HFFc6 (cell line): ENCODE measurements at places on chromosomes 11 and 22.

DNA sequence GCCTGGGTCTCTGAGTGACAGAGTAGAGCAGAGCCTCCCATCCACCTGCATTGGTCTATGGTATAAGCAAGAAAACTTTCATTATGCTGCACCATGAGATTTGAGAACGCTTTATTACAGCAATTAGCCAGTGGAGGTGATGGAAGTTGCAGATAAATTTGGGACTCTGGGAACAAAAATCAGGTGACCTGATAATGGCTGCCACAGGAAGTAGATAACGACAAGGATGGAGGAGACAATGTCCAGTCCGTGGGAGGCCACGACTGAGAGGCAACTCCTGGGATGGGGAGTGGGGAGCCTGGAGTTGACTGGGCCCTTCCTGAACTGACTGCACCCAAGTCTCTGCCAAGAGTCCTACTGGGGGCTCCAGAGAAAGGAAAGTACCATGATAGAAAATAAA is 4.7 kb downstream of the MRGPRD start:
- no peak for DNase-seq

- no peak for DNase-seq
Observed at GRCh38 chr22:42202048-42202447, 68.4 kb downstream of the TCF20 start.

- peak; percentile 67 for DNase-seq
Observed at GRCh38 chr11:120303004-120303637, 22.0 kb upstream of the TLCD5 start.

DNA sequence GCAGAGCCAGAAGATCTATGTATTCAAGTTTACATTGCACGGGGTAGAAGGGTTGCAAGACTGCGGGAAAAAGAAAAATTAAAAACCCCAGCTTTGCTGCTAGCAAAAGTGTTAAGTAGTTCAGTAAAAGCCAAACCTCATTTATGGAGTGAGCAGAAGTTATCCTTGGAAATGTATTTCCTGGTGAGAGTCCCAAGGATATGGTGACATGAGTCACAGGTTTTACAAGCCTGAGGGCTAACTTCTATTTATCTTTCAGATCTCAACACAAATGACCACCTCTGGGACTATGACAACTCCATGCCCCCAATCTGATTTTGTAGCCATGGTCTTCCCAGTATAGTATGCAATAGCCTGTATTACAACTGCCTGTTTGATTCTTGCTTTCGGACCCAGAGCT is 26.1 kb downstream of the ABTB2 start:
- peak; percentile 33 for DNase-seq

- no peak for DNase-seq
Observed at GRCh38 chr11:16605389-16605893, 133.0 kb upstream of the C11orf58 start.

GRCh38 chr22:28015676-28016601 is 96.9 kb upstream of the PITPNB start:
- DNase-seq: no peak

DNA sequence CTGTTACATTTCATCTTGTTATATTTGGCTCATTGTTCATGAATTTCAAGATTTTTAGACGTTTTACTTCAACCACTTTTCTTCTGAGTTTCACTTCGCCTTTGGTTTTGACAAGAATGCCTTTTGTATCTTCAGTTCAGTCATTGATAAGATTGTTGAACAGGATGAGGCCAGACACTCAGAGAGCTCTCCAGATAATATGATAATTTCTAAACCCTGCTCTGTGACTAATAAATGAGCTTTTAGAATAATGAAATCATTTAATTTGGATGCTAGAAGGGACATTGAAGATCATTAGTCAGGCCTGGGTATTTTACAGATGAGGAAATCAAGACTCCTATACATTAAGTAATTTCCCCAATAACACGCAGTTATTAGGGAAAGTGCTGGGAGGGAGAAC is 37.2 kb upstream of the GRAMD1B start:
- DNase-seq: no peak

GRCh38 chr11:100732949-100733348 is 45.9 kb downstream of the ARHGAP42 start:
- DNase-seq: no peak

DNA sequence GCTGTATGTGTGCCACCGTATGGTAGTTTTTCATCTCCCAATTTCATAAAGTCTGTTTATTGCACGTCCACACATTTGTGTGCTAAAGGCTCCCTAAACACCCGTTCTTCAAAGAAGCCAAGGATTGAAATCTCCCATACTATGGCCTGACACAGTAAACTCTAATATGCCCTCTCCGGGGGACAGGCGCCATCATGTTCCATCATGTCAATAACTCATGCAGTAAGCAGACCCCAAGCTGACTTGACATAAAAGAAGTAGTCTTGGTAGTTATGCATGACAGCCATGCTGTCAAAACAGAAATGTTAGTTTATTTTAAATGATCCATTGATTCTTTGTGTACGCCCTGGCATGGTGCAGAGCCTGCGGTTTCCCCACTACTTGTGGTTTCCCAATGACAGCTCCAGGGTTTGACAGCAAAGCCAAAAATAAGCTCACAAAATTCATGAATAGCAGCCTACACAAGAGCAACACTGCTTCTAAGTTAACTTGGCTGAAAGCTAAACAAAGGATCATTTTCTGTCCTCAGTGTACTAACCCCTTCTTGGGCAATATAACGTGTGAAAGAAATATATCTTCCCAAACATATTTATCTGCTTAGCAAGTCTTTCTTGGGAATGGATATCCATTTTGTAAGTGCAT is 56.5 kb upstream of the CABP7 start:
- no peak for DNase-seq

- DNase-seq: peak; percentile 63
Observed at GRCh38 chr22:50270666-50271394, 650 bp upstream of the MAPK11 start.

DNA sequence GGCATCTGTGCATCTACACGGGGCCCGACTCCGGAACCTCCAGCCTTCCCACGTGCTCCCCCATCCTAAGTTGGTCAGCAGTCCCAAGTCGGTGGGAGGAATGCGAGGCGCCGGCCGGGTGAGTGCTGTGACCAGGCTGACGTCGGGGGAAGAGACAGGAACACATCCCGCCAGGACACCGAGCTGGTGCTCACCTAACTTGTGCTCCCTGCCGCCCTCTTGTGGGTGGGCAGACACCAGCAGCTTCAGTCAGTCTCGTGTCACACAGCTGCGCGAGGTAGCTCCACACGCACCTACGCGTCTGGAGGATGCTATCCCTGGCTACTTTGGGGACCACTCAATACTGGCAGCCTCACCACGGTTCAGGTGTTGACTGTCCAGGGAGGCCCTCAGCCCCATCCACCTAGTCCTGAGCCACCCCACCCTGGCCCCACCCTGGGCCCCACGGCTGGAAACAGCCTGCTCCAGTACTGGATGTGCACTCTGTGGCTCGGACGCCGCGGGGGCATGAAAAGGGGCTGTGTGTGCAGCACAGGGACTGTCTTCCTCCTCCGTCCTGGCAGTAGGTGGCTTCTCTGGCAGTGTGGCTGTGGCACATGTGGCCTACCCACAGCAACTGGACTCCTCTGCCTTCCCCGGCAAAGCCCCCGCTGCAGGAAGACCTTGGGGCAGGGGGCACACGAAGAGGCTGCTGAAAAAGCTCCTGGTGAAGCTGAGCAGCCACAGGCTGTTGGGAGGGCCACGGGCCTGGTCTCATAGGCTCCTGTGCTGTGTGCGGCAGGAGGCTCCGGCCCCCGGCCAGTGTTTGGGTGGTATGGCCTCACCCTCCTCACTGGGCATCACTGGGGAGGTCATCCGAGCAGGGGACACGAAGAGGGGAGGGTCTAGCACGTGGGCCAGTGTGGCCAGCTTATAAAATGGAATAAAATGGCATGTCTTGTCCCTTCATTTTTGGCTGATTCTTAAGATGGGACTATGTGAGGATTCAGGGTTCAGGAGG is 11.2 kb upstream of the BID start:
- peak; percentile 20 for DNase-seq

- DNase-seq: no peak
Observed at GRCh38 chr11:94851864-94852636, 83.9 kb downstream of the AMOTL1 start.

DNA sequence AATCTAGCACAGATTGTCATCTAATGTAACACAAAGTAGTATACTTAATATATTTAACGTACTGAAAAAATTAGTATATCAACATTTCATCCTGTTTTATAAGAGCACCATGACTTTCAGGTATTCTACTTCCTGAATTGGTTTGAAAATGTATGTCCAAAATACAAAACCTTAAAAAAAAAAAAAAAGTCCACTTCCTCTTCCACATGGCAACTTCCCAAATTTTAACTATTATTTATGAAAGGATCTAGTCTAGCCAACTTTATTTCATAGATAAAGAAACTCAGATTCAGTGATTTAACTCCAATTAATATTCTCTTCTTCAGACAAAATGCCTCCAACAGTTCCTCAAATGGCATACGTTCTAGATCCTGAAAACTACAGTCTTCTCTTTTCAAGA is 44.0 kb downstream of the PIK3C2A start:
- no peak for DNase-seq

GRCh38 chr11:100863080-100863581 is 176.0 kb downstream of the ARHGAP42 start:
- DNase-seq: peak; percentile 43
